NB4 (cell line): ENCODE measurements at places on chromosomes 5 and 9.

DNA sequence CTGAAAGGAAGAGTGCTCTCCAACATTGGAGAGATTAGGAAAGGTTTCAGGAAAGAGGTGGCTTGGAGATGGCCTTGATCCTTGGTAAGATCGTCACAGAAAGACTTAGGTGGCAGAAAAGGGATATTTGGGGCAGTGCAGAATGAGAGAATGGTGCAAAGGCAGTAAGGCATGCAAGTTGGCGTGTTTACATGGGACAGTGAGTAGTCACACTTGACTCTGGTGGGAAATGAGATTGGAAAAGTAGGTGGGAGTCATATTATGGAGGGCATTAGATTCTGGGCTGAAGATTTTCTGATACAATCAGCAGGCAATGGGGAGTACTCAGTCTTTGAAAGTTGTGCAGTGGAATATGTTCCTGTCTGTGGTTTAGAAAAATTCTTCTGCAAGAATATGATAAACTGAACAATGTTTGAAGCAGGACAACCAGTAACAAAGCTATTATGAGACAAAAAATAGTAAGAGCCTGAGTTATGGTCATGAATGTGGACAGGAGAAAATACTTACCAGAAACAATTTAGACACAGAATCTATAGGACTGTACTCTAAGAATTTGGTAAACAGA lies 76.2 kb upstream of the ANKRD55 start:
- no peak for DNase-seq

GRCh38 chr5:137696481-137696880 lies 39.4 kb downstream of the KLHL3 start:
- DNase-seq = no peak

GRCh38 chr5:138391859-138392386 lies 39.4 kb downstream of the KDM3B start:
- DNase-seq = no peak

GRCh38 chr5:30968971-30969370 lies 224.5 kb upstream of the CDH6 start:
- DNase-seq = no peak

DNA sequence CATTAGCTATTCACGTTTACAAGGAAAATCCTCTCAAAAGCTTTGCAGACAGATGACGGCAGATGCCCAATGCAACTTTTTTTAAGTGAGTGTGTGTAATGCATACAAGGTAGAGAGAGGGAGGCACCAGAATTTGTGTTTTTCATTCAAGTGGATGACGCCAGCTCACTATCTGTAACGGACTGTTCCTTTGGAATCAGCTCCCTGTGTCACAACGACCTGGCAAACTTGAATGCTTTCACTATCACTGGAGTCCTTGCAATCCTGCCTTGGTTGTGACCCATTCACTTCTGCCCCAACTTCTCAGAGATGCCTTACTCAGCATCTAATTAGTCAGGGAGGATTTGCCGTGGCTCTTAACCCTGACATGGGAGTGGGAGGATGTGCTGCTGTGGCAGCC lies 148.5 kb downstream of the BNC2 start:
- no peak for DNase-seq

DNA sequence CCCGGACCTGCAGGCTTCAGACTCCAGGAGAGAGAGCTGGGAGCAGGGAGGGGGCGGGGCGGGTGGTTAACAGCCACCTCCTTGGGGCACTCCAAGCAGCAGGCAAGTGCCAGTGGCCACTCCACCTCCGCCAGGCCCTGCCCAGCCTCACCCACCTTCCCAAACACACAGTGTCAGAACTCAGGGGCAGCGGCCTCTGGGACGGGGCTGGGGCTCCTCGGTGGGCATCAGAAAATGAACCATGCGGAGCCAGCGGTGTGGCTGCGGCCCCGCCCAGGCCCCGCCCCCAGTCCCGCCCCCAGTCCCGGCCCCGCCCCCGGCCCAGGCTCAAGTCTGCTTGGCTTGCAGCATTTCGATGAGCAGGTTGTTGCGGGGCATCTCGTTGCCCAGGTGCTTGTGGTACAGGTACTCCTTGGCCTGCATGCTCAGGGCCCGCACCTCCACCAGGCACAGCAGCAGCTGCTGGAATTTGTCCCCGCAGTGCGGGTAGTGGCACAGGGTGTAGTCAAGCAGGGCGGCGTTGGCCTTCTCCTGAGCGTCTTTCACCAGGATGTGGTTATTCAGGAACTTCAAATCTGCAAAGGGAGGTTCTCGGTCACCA lies 24.7 kb downstream of the NR5A1 start:
- no peak for DNase-seq
